Gastrocnemius medialis (tissue), 4 donors: ENCODE measurements at places on chromosomes 13 and 19.

GRCh38 chr13:43472980-43473379, 313.8 kb downstream of the ENOX1 start:
- DNase-seq: no peak

DNA sequence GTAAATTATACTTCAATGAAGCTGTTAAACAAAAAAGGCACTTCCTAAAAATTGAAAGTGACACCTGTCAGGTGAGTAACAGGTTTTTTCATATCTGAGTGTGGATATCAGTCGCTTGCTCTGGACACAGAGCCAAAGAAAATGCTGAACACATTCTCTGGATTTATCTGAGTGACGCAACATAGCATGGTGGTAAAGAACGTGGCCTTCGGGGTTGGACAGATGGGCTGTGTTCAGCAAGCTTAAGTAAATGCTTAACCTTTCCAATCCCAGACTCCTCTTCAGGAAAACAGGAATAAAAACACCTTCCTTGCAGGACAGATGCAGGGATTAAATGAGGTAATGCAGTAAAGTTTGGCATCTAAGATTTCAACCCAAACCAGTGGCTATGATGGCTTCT, 132.0 kb downstream of the FOXO1 start:
- DNase-seq: no peak

DNA sequence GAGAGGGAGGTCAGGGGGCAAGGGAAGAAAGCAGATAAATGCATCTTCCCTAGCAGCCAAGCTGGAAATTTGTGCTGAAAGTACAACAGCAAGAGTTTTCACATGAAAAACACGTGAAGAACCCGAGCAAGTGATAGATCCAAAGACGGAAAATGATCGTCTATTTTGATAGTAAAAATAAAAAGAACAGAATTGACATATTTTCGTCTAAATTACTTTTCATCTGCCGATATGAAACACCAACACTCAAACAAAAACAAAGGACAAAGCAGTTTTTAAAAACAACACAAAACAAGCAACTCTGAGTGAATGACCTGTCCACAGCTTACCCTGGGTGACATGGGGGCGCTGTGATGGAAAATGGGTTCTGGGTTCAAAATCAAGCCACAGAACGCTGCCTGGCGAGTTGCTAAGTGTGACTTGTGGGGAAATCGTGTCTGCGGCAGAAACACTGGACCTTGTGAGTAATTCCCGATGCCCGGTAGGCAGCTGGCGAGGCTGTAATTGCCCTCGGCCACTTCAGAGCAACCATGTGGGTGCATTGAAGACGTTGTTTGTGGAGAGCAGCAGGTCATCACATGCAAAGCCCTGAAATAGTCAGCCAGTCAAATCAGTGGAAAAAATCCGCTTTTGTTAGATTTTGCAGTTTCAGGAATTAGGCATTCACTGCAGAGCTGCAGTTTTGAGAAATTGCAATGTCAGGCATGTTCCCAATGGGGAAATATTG, 7.4 kb downstream of the SOX1 start:
- DNase-seq: no peak

GRCh38 chr19:30375553-30376031, 3.4 kb downstream of the ZNF536 start:
- DNase-seq: no peak
